ENCODE measurements at places on chromosomes 1 and 21.

DNA sequence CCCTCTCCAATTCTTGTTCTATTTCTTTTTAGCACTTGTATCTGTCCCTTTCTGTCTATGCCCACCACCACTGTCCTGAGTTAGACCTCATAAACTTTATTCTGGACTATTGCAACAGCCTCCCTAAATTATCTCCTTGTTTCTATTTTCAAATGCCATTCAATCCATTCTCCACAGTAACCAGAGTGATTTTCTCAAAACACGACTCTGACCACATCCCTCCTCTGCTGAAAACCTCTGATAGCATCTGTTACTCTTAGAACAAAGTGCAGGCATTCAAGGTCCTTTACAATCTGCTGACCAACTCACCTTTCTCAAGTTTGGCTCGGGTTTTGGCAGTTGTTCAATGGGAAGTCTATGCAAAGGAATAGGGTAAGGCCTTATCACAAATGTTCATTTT, 22.8 kb upstream of the GPX7 start:
- no peak for DNase-seq

- DNase-seq = no peak
These were observed 204.0 kb upstream of the NFIA start for GRCh38 chr1:60878323-60878722.

- no peak for DNase-seq
These were observed 94.4 kb upstream of the SLC45A1 start for GRCh38 chr1:8223526-8223925.

DNA sequence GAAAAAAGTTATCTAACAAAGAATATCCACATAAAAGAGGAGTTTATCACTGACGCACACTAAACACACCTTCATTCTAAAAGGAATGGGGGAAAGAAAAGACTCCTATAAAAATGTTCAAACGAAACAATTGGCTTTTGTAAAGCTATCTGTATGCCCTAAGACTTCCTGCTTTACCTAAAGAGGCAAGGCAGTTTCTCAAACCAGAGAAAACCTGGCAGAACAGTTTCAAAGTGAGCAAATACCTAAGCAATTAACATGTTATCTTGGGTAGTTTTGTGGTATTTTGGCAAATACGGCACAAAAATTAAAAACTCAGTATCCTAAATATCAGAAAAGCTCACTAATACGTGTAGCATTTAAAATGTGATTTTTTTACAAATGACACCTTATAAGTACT, 1.9 kb downstream of the PUM1 start:
- no peak for DNase-seq

- DNase-seq = no peak
These were observed 37.8 kb upstream of the LPAR3 start for GRCh38 chr1:84930831-84931230.
